Kidney (tissue), 22 donors: ENCODE measurements at places on chromosomes 3 and 15. TPM values are rescaled to one million over a fixed set of nuclear protein-coding genes. Genes with fewer than 3 reads are reported as not detected.

Gene CLRN1
- not detected for polyA plus RNA-seq

- no peaks in the 10 kb centered on the region for H3K4me1 ChIP-seq
- DNase-seq = no peak
- H3K36me3 ChIP-seq = no peaks in the 10 kb centered on the region
- no peaks in the 10 kb centered on the region for H3K27me3 ChIP-seq
These were observed 75.9 kb upstream of the CBLB start for GRCh38 chr3:105944721-105945120.

- no peaks in the 10 kb centered on the region for H3K4me1 ChIP-seq
- no peak overlapping the region for H3K27ac ChIP-seq
- H3K36me3 ChIP-seq = no peaks in the 10 kb centered on the region
- no peak for DNase-seq
- H3K27me3 ChIP-seq = no peaks in the 10 kb centered on the region
These were observed 6.3 kb downstream of the CDIN1 start for GRCh38 chr15:36585774-36586173.

Gene IL17RE
- 7.5 TPM for polyA plus RNA-seq
